ENCODE measurements at places on chromosomes 2 and 18.

- no peak for DNase-seq
Measured at GRCh38 chr18:45482286-45482685, 133.0 kb upstream of the SLC14A2 start.

DNA sequence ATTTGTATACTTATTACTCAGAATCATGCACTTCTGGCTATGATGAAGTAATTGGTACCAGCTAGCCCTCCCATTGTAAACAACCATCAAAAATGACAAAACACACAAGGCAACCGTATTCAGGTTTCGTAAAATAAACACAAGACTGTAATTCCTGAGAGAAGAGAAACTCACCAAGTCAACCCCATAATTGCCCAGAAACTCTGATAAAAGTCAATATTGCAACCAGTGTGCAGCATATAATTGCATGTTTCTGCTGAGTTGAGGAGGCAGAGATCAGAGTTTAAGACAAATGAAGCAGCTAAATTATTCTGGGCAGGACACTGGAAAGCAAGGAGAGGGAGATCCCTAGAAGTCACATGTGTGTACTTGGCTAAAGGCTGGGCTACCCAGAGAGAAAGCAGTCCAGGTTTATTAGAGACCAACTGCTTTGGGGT lies 90.3 kb downstream of the ROCK2 start:
- DNase-seq, result peak; percentile 83

DNA sequence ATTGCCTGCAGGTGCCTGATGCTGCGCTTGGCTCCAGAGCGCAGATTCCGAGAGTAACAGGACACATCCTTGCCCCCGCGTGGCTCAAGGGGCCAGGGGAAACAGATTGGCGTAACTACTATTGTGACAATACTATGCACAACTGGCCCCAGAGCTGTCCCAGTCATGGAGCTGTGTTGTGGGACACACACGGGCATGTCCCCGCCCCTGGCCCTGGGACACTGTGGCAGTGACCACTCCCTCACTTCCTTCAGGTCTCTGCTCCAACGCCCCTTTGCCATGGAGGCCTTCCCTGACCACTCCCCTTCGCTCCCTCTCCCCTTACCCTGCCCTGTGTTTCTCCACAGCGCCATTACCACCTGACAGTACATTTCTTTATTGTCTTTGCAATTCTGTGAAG lies 132.1 kb downstream of the SMAD2 start:
- no peak for DNase-seq

GRCh38 chr2:8676191-8676920 lies 5.5 kb upstream of the ID2 start:
- peak; percentile 79 for DNase-seq

- no peak for DNase-seq
Measured at GRCh38 chr2:83251321-83251872, 1207.7 kb downstream of the SUCLG1 start.

DNA sequence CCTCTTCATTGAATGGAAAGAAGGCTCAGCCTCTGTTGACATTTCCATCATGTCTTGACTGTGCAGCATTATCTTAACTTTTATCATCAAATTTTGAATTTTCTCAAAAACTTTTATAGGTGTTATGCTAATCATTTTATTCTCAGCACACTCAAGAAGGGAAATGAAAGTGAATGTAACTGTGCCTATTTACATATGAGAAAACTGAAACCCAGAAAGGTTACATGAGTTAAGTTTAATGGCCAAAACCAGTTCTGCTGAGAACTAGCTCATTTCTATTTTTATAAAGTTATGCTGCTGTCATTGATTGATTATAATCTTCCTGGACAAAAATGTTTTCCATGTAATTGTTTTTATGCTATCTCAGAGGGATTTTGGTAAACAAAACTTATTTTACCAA lies 618.8 kb upstream of the NRXN1 start:
- no peak for DNase-seq

GRCh38 chr18:24600076-24600654 lies 139.7 kb downstream of the HRH4 start:
- DNase-seq, result peak; percentile 69

DNA sequence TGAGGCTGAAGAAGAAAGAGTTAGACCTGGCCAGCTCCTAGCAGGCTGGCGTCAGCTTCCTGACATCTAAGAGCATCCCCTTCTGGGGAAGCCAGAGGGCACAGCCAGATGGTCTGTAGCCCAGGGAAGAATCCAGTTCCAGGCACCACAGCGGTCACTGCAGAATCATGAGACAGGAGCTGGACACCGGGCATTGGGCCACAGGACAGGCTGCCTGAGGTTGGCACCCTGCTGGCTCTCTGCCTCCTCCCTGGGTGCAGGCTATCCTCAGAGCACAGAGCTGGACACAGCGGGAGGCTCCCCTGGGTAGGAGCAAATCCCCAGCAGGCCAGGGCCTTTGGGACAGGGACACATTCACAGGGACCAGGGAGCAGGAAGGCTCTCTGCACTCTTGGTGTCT lies 19.8 kb upstream of the ATOH8 start:
- DNase-seq, result no peak

GRCh38 chr2:48170281-48170680 lies 264.0 kb upstream of the FBXO11 start:
- DNase-seq, result peak; percentile 92

DNA sequence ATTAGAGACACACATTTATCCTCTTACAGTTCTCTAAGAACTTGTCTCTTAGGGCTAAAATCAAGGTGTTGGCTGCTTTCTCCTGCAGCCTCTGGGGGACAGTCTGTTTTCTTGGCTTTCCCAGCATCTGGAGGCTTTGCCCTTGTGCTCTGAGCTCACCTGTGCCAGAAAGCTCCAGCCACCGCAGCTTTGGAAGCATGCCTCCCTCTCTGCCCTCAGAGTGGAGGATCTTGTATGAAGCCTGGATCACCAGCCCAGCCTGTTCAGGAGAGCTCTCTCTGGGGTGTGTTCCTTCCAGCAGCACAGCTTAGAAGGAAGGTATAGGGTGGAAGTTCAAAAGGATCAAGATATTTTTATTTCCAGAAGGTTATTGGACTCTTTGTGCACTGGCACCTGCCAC lies 53.1 kb upstream of the TPO start:
- no peak for DNase-seq

DNA sequence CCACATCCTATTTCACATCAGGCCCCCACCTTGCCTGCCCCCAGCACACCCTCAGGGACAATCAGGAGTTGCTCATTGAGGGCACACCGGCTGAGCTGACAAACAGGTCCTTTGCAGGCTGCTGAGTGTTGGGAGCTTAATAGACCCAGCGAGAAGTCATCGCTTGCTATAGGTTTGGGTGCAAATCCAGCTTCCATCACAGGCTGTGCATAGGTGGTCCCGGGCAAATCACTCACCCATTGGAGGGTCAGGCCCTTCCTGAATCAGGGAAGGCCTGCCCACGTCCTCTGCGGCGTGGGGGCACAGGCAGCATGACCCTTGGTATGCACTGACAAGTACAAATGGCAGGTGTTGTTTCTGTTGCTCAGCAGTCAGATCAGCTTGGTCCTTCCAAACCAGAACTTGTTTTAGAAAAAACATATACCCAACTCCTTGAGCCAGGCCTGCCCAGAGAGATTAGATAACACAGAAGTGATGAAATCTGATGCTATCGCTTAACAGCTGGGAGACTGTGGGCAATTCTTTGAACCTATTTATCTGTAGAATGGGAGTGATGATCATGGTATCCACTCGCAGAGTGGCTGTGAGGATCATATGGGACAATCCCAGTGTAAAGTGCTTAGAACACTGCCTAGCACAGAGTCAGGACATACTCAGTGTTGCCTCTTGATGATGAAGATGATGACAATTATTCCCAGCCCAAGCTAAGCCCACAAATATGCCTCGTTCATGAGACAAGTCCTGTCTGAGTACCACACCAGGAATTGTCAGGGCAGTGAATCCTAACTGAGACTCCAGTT lies 34.9 kb downstream of the SMAD7 start:
- DNase-seq, result no peak

DNA sequence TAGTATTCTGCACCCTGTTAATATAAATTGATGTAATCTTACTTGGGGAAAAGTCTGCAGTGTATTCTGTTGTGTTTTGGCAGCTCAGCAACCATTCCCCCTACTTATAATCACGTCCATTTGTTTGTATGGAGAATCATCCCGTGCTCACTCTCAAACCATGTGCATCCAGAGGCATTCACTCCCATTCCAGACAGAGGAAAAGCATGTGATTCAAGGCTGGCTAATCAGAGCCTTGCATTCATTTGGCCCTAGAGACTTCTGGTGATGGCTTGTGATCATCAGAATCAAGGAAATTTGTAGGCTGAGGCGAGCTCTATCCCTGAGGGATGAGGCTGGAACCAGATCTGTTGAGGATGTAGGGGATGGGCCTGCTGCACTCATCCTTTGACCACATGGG lies 5.1 kb upstream of the WIPF1 start:
- DNase-seq, result no peak

GRCh38 chr18:27378431-27379095 lies 193.5 kb upstream of the CHST9 start:
- peak; percentile 82 for DNase-seq

DNA sequence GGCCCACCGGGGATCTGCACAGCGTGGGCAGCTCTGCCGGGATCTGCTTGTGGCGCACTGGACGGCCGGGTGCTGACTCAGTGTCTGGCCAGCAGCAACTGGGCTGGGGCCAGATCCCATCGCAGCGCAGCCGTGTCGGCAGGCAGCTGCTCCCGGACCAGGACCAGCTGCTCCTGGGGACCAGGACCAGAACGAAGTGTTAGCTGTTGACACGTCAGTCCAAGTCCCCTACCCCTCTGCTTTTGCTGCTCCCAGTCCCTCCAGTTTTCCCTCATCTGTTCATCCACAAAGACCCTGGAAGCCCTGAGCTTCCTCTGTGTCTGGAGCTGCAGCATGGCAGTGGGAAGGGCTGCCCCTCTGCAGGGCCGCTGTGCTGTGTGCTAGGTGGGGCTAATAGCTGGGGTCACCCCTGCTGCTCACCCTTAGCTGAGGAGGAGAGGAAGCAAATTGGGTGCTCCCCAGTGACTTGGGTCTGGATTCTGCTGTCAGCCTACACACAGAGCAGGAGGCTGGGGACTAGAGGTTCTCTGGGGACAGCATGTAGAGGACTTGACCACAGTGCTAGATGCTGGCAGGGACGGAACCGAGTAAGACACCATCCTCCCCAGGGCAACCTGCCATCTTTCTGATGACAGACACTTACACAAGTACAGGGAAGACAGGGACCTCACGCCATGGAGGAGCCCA lies 16.9 kb upstream of the KIF1A start:
- DNase-seq, result no peak

- peak; percentile 89 for DNase-seq
Measured at GRCh38 chr2:51722311-51722710, 690.4 kb upstream of the NRXN1 start.

GRCh38 chr2:144156736-144157640 lies 362.9 kb downstream of the ZEB2 start:
- DNase-seq, result no peak

GRCh38 chr2:200695191-200695590 lies 109.4 kb downstream of the AOX1 start:
- no peak for DNase-seq

GRCh38 chr18:56873441-56874140 lies 222.4 kb downstream of the WDR7 start:
- no peak for DNase-seq

DNA sequence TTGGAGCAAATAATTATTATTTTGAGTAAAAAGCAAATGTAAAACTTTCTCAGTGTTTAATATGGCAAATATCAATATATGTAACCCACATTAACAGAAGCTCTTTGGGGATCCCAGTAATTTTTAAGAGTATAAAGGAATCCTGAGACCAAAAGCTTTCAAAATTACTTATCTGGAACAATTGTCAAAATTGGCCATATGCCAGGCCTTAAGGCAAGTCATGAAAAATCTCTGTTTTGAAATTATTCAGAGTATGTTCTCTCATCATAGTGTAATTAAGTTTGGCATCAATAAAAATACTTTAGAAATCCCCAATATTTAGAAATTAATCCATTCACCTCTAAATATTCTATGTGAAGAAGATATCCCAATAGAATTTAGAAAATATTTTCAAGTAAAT lies 225.3 kb upstream of the ARL4C start:
- DNase-seq, result no peak
